ENCODE measurements at places on chromosomes 1 and 21.

DNA sequence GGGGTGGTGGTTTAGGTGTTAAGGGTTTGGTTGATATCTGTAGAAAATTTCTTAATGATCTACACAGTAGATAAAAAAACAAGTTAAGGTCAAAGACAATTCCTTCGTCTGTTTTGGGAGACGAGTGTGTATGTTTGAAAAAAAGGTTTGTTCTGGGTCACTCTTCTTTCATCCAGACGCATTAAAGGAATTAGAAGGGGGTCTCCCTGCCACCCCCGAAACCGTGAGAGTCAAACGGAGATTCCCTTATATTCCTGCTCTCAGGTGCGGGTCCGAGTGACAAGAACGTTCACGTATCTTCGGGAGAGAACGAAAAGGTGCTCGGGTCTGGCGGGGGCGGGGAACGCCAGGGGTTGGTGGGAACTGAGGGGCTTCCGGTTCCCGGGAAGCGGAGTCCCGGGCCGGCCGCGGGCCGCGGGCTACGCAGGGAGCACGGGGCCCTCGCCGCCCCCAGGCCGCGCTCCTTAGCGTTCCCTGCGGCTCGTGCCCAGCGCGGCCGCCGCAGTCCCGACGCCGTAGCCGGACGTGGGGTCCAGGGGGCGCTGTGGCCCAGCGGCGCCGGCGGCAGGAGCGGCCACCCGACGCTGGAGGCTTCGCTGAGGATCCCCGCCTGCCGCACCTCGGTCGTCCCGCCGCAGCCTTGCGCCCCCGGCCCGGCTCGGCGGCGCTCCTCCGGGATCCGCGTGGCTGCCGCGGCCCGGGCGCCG, at the start of gene ZFYVE9:
Gene ZFYVE9 (plus strand): TSS at position 577 of the 707 bp plus-strand sequence. CDS start 91,118 bp downstream, outside the sequence.
- peak; percentile 75 for DNase-seq

- DNase-seq = no peak
These were observed 405.6 kb downstream of the PLPP3 start for GRCh38 chr1:56173736-56174135.

DNA sequence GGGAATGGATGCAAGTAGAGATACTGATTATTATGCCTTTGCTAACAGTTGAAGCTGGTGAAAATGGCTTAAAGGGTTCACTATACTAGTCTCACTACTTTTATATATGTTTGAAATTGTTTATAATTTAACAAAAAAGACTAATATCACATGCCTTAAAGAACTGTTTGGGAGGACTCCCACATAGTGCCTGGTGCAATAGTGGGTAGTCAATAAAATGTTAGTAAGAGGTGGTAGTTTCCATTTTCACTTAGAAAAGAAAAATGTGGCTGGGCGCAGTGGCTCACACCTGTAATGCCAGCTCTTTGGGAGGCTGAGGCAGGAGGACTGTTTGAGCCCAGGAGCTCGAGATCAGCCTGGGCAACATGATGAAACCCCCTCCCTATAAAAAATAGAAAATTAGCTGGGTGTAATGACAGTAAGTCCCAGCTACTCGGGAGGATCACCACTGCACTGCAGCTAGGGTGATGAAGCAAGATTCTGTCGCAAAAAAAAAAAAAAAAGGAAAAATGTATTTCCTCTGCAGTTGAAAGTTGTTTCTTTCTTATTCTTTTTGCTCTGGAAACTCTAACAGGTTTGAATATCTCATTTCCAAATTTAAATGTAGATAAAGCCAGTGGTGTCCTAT, 24.5 kb downstream of the C21orf91 start:
- no peak for DNase-seq

GRCh38 chr1:41313661-41314131, 47.5 kb upstream of the FOXO6 start:
- DNase-seq = peak; percentile 30

DNA sequence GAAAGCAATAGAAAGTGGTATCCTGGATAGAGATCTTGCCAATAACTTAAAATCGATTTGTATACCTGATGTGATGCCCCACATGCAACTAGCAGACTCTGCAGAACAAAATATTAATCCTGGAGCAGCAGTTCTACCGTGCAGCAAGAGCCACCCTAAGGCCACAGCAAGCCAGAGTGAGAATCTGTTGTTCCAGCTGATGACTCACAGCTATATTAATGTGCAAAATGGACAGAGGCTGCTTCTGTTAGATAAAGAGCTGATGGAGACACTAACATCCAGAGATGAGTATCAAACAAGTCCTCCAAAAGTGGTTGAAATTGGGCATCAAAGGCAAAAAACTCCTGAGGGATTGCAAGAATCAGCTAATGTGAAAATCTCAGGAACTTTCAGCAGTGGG, 127.8 kb downstream of the MACF1 start:
- DNase-seq = peak; percentile 16

GRCh38 chr1:177927021-177927596, 42.7 kb downstream of the SEC16B start:
- DNase-seq = peak; percentile 88

DNA sequence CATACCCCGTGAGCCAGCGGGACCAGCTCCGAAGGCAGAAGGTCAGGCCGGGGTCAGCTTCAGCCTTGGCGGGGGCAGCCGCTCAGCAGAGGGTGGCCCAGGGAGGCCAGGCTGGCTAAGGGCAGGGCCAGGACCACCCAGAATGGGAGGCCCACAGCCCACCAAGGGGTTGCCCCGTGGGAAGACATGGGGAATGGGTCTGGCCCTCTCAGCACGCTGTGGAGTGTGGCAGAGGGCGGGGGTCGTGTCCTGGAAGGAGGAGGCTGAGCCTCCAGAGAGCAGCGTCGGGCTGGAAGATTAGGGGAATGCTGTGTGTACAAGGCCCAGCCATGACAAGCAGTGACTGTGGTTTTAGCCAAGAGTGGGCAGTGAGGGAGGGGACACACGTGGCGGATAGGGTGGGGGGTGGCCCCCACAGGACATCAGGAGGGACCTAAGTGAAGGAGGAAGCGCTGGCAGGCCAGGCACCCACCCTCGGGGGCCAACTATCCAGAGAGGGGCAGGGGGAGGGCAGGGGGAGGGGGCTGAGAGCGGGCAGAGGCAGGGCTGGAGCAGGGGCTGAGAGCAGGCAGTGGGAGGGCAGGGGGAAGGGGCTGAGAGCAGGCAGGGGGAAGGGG, 43.9 kb upstream of the POFUT2 start:
- no peak for DNase-seq

DNA sequence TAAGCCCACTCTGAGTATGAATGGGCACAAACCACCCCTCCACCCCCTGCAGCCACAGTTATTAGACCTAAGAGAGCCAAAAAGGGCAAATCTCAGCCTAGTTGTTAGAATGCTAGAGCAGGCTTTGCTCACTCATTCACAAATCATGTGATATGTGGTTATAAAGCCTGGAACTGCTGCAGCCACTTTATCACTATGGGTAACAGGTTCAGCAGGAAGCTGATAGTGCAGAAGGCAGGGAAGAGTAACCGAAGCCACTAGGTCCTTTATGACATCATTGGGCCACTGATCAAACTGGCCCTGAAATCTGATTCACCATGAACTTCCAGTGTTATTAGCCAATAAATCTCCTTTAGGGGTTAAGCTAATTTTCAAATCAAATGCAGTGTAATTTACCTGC, 134.7 kb downstream of the GRIK1 start:
- DNase-seq = no peak

GRCh38 chr1:109771712-109772657, 8.3 kb upstream of the EPS8L3 start:
- no peak for DNase-seq

GRCh38 chr1:192739476-192740184, 69.2 kb upstream of the RGS2 start:
- DNase-seq = no peak

GRCh38 chr1:178353524-178353923, 143.2 kb downstream of the CLEC20A start:
- DNase-seq = no peak

GRCh38 chr1:164256456-164256855, 302.5 kb upstream of the PBX1 start:
- DNase-seq = no peak

DNA sequence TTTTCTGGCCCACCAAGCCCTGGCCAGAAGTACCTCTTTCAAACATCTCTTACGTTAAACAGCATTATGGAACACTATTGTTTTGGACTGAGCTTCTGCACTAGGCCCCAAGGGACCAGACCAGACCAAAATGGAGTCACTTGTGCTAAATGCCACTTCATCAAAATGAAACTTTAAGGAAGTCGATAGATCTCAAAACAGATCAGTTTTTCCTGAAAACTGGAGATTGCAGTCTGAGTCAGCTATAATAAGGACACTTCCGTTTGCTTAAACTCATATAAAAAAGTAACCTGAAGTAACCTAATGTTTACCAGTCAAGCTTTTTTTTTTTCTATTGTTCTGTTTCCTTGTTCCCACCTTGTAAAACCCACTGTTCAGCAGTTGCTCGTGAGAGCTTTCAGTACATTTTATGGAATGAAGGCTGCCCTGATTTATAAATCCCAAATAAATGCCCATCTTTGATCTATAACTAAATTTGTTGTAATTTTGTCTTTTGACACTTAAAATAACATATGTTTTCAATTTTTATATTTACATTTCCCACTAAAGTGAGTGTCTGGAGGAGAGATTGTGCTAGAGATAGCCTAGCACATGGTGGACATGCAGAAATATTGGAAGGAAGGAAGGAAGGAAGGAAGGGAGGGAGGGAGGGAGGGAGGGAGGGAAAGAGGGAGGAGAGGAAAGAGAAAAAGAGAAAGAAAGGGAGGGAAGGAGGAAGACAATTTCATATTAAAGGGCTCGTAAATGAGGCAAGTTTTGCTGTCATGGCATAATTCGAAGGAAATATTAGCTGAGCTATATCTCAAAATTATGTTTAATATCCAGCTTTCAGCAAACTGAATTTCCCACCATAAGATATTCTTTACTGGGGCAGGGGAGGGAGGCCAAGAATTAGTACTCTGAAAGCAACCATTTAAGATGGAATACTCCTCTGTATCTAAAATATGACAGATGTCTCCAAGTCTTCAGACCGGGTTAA, 77.0 kb upstream of the CXADR start:
- no peak for DNase-seq

GRCh38 chr1:50488356-50488755, 65.1 kb upstream of the DMRTA2 start:
- no peak for DNase-seq
